Right renal cortex interstitium (tissue), 3 donors: ENCODE measurements at places on chromosomes 2 and 18. TPM values are rescaled to one million over a fixed set of nuclear protein-coding genes. Genes with fewer than 3 reads are reported as not detected.

GRCh38 chr2:152420936-152421335 lies 86.0 kb downstream of the FMNL2 start:
- DNase-seq = no peak

- no peak for DNase-seq
These were observed 284.0 kb upstream of the CCDC68 start for GRCh38 chr18:55243255-55243654.

DNA sequence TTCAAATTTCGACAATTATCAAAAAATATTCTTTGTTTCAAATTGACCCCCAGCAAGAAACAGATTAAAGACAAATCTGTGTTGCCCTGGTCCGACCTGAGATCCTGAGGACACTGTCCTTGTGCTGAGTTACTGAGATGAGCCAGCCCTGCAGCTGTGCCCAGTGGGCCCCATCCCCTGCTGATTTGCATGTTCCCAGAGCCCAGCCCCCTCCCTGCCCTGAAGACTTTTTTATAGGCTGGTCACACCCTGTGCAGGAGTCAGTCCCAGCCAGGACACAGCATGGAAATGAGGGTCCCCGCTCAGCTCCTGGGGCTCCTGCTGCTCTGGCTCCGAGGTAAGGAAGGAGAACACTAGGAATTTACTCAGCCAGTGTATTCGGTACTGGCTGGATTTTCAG lies 31.4 kb upstream of the ZNG1B start:
- DNase-seq = no peak

Gene SP140L
- polyA plus RNA-seq = 8.5 TPM

Gene IL36B
- not detected for polyA plus RNA-seq
